ENCODE measurements at places on chromosomes 12 and 14.

DNA sequence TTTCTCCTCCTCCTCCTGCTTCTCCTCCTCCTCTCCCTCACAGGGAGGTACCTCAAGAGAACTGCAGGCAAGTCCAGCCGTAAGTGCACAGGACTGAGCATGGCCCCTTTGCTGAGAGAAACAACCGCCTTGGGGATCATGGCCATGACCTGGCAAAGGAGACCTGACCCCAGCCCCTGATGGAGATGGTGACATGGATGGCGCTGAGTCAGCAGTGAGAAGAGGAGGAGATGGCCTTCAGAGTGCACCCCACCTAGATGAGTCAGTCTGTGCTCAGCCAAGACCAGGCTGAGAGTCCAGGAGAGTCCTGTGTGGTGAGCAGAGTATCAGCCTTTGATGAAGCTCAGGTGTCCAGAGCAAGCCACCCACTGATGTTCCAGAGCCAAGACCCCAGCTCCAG is 36.4 kb downstream of the MEG3 start:
- DNase-seq: no peak

- DNase-seq: no peak
Measured at GRCh38 chr12:131075611-131076010, 121.9 kb downstream of the ADGRD1 start.

DNA sequence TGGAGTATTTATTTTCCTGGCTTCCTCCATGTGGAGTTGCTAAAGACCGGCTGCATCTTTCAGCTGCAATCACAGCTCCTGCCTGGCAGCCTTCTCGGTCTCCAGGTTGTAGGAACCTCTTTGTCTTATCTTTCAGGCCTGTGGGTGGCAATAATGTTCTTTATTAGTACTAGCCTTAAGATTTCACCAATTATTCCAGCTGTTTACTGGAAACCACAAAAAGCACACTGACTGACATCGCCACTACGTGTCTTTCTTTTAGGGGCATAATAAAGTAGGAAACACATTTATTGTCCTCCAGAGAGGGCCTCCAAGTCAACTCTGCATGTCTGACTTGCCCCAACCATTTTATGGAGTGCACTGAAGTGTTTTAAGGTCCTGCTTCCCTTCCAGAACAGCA is 1116.5 kb upstream of the TMEM132C start:
- DNase-seq: no peak

DNA sequence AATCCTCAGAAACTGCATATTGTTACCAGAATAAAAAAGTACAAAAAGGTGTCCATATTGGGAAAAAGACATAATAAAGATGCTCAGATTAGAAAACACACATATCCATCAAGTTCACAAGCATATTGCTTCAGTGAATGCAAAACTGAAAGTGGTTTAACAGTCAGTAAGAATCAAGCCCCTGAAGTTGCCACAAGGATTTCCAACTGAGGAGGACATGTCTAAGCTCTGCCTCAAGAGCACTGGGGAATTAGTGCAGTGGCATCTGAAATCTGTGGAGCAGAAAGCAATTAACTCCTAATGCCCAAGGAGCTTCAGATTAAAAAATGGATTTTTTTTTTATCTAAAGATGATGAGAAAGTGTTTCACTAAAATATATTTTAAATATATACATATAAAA is 113.2 kb downstream of the DENND5B start:
- no peak for DNase-seq

DNA sequence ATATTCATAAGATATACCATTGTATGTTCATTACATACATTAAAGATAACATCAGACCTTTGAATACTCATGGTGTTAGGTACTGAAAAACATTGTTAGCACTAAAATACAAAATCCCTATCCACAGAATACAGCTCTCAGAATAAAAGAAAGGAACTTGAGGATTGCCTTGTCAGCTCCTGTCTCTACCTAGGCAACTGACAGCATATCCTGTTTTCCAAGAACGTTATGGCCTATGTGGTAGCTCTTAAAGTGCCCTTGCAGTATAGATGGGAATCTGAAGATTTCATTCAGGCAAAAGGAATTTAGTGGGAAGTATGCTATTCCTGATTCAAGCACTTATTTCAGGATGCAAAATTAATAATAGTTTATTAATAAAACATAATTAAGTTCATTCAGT is 1.8 kb upstream of the PPP1R12A start:
- no peak for DNase-seq

- no peak for DNase-seq
Measured at GRCh38 chr12:53968214-53969127, 4.5 kb upstream of the HOXC11 start.

DNA sequence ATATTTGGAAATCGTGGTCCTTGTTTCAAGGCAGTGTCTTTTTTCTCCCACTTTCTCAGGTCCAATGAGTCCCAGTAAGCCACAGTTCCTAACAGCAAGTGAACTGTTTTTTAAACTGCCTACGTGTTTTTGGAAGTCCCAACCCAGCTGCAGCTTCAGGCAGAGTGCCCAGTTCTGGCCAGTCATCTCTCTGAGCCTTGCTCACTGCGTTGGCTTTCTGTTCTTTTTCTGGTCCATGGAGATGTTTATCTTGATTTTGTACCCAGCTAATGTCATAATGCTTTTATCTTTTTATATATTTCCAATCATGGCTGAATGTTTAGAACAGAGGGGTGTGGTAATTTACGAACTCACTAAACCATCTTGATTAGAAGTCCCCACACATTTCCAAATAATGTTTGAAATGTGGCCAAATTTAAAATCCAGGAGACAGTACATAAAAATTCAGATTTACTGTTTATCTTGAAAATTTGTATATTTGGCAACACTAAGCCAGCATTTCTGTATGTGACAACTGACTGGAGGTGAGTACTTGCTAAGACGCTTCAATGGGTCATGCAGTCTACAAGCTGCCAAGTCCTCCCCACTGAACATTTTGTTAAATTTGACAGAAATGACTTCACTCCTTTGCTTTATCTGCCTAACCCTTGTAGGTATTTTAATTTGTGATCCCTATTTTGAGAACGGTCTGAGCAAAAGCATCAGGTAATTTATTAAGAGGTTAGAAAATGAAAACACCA is 46.1 kb upstream of the OTOGL start:
- DNase-seq: no peak

- no peak for DNase-seq
Measured at GRCh38 chr14:90521084-90521929, 124.5 kb downstream of the CALM1 start.

- DNase-seq: peak; percentile 5
Measured at GRCh38 chr14:62162998-62163589, 400.9 kb downstream of the SNAPC1 start.

DNA sequence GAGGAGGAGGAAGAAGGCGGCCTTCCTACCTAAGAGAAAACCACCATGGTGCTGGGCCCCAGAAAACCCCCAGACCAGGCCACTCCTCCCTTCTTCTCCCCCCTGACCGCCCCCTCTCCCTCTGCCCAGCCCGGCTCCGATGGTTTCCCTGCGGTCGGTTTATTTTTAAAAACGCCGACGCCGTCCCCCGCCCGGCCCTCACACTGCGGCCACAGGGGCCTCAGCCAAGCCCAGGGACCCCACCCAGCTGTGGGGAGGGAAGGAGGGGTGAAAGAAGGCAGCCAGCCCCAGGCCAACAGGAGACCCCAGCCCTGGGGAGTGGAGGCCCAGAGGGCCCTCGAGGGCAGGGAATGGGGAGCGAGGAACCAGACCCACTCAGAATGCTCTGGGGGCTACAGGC is 3.4 kb downstream of the SP7 start:
- no peak for DNase-seq

DNA sequence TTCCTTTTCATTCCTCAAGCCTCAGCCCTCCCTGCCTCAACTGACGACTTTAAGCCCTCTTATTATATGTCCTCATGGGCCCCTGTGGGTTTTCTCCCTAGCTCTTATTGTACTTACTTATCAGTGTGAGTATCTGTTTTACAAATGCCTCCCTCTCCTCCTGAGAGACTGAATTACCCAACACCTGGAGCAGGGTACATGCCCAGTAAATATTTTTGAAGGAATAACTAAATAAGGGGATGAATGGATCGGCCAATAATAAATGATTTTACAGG is 95.8 kb upstream of the SLC35F4 start:
- no peak for DNase-seq

- peak; percentile 87 for DNase-seq
Measured at GRCh38 chr12:11581179-11581755, 68.2 kb upstream of the ETV6 start.

- DNase-seq: no peak
Measured at GRCh38 chr12:19376691-19377090, 62.6 kb upstream of the AEBP2 start.

GRCh38 chr14:88551094-88551870 is 3.5 kb downstream of the PTPN21 start:
- peak; percentile 54 for DNase-seq

GRCh38 chr14:89899917-89900663 is 54.4 kb downstream of the EFCAB11 start:
- peak; percentile 19 for DNase-seq

GRCh38 chr12:121530600-121531355 is 50.0 kb downstream of the KDM2B start:
- peak; percentile 92 for DNase-seq

DNA sequence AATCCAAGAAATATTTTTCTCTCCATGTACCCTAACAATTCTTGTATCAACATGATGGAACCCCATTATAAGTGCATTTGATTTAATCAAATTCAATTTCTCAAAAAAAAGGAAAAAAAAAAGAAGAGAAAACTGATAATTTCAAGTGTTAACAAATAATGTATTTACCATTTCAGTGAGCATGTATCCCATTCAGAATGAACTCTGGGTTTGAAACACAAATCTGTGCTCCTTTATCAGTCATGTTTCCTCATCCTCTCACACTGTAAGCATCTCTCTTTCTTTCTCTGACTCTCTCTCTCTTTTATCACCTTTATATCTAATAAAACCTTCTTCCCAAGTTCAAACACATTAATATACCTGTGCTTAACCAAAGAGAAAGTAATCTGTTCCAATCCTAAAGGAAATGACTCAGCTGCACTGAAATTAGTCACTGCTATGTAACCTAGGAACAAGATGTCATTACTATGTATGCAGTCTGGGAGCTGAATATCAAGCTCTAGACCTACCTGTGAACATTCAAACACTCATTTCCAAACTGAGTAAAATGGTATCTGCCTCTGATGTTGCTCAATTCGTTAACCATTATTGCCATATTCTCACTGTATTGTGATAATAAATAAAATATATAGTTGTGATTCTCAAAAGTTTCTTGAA is 135.0 kb upstream of the LRIG3 start:
- DNase-seq: no peak

DNA sequence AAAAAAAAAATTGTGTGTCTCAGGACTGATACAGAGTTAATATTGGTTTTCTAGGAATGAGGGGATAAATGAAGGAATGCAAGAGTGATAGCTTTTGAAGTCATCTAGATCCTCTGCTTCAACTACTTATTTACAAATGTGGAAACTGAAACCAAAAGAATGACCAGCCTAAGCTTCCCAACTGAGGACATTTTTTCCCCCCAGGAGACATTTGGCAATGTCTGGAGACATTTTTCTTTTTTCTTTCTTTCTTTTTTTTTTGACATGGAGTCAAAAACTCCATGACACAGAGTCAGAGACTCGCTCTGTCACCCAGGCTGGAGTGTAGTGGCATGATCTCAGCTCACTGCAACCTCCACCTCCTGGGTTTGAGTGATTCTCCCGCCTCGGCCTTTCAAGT is 15.3 kb downstream of the DLK1 start:
- DNase-seq: no peak

- no peak for DNase-seq
Measured at GRCh38 chr14:90300611-90301047, 31.1 kb downstream of the NRDE2 start.

DNA sequence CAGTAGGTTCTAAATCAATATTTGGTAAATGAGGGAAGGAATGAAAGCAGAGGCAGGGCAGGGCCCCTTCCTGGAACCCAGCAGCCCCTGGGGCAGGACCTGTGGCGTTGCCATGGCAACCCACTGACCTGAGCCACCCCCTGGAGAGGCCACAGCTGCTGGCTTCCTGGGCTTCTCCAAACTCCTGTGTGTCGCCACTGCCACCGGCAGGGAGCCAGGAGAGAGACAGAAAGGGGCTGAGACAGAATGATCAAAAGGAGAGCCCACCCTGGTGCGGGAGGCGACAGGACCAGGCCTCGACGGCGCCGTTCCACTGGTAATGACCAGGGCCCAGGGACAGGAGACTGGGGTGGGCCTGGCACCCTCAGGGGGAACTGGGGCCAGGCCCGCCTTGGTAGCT is 18.2 kb downstream of the RFX4 start:
- DNase-seq: no peak

DNA sequence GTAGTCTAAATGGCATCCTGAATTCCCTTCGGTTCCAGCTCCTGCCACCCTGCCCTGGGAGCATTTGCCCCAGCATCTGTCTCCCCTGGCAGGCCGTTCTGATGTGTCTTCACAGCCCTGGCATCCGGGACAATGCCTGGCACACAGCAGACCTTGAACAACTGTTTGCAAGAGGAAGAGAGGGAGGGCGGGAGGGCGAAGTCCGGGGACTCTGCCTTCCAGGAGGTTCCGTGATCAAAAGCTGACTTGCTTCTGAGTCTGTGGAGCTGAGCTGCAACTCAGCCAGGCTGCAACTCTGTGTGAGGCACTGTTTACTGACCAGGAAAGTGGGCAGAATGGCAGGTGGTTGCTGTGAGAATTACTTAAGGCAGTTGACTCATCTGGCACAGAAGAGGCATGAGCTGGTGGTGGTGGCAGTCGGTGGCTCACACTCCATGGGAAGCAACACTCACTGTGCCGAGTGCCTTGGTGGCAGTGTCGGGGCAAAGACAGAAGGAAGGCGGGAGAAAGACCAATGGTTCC is 61.1 kb upstream of the DLK1 start:
- no peak for DNase-seq

DNA sequence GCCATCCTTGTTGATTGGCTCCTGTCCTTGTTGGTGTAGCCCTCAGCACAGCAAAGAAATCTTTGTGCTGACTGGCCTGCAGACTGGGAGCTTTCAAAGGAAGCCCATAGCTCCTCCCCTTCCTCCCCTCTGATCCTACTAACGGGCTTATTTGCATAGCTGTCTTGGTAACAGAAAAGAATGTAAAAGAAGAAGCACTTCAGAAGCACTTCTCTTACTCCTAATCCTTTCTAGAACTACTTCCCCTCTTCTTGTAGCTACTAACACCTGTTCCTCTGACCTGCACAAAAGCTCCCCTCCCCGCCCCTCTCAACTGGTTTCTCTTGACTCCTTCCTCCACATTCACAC is 14.3 kb upstream of the RIC8B start:
- DNase-seq: peak; percentile 38

DNA sequence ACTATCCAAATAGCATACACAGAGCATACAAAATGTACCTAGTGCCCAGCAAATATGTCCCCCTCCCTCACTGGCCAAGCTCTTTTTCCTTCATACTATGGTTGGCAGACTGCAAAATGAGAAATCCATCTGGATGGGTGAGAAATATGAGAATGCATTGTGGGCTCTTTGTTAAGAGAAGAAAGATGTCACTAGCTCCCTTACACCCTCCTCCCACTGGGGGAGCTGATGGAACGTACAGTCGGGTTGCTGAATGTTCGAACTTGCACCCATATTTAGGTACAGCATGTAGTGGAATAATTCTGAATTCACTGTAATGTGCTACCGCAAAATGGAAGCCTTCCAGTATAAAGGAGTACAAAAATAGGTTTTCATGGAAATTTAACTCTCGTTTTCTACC is 377.4 kb downstream of the GRIN2B start:
- DNase-seq: no peak

Measured in activated CD8-positive, alpha-beta T cell treated with anti-CD3 and anti-CD28 coated beads for 36 hours (primary cell).